ENCODE measurements at places on chromosomes 16 and 17.

- no peak for DNase-seq
These were observed 920 bp upstream of the ZCCHC14 start for GRCh38 chr16:87493608-87494280.

DNA sequence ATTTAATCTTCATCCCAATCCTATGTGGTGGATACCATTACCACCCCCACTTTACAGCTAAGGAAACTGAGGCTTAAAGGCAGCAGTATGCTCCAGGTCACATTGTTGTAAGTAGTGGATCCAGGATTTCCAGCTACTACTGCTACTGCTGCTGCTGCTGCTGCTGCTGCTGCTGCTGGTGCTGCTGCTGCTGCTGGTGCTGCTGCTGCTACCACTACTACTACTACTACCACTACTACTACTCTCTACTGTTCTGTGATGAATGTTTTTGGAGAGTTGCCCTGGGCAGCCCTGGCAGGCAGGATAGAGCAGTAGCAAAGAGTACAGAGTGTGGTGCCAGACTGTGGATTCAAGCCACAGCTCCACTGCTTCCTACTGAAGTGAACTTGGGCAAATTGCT lies 49.3 kb upstream of the SLC12A3 start:
- DNase-seq, result no peak

GRCh38 chr17:65190467-65191097 lies 53.4 kb downstream of the RGS9 start:
- no peak for DNase-seq

- DNase-seq, result no peak
These were observed 22.1 kb downstream of the MYO18A start for GRCh38 chr17:29158096-29158487.

GRCh38 chr17:50816771-50817751 lies 18.3 kb upstream of the WFIKKN2 start:
- peak; percentile 31 for DNase-seq

Data from putamen (tissue), 1 donor.